ENCODE measurements at places on chromosomes 13 and 19.

DNA sequence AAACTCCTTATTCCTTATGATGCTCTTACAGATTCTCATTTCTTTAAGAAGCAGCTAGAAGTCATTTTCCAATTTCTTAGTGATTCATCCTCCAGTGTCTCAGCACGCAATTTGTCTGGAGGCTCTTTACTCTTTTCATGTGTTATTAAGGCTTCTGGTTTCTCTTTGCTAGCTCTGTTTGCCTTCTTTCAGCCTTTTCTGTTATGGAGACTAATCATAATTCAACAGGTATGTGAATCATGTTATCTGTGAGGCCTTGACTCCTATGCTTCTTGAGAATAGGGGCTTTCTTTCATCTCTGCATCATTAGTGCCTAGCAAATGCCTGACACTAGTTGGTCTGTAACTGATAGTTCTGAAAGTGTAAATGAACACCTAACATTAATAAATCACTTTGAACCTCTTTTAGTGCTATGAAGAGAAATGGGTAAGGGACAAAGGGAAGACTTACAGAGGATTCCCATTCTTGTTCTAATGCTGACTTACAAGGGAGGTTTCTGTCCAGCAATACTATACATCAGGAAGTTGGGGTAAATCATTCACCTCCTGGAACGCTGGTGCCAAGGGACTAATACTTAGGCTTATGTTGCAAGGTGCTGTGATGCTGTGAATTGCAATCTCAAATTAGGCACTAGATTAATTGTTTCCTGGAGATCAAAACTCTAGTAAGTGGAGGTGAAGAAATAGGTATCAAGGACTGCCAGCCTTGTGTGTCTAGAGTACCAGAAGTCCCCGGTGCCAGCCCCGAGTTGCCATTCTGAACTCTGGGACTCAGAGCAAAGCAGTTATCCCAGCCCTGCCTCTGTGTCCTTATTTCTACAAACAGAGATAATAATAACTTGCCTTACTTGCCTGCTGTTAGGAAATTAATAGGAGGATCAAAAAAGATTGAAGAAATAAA is 265.6 kb downstream of the DCLK1 start:
- no peak for DNase-seq

DNA sequence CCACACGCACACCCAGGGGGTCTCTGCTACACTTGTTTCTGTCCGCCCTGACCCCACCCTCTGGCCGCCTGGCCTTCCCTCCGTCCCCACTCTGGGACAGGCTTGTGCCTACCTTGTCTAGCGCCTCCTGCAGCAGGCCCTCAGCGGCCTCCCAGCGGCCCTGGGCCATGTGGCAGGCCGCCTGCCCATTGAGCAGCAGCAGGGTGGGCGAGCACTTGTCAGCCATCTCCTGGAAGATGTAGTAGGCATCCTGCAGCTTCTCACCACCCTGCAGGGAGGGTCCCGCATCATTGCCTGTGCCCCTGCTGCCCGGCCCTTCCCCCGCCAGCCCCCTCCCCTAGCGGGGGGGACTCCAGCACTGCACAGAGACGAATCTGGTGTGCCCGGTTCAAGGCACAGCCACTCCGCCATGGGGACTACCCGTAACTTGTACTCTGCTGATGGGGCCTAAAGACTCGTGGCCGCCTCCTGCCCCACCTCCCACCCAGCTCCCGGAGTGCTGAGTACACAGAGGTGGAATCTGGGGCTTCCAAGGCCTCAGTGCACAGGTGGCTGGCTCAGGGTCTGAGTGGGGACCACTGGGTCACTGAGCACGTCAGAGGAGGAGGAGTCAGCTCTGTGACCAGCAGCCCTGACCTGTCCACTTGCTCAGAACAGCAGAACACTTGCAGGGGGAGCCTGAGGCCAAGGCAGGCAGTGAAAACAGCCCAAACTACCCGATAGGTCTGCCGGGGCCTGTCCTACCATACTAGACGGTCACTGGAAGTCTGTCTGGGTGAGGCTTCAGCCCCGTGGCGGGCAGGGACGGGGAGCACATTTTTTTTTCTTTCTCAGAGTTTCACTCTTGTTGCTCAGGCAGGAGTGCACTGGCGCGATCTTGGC is 7.4 kb upstream of the CERS1 start:
- no peak for DNase-seq

GRCh38 chr13:27302643-27303262 is 32.1 kb downstream of the RASL11A start:
- no peak for DNase-seq

DNA sequence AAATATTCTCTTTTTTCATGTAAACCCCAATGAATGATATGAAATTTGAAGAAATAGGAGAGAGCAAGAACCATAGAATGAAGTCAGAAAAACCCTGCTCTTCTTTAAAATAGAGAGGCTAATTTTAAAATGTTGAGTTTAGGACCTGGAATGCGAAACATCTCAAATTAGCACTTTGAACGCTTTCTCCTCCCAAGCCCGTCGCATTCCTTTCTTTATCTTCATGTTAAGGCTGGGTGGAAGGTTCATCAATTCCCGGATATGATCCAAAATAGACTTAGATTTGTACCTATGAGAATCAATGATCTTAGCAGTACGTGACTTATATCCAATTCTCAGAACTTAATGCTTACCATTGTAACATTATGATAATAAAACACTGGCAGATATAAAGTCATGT is 24.1 kb upstream of the LGALS16 start:
- DNase-seq: no peak

GRCh38 chr13:92158346-92158745 is 759.9 kb downstream of the GPC5 start:
- no peak for DNase-seq

DNA sequence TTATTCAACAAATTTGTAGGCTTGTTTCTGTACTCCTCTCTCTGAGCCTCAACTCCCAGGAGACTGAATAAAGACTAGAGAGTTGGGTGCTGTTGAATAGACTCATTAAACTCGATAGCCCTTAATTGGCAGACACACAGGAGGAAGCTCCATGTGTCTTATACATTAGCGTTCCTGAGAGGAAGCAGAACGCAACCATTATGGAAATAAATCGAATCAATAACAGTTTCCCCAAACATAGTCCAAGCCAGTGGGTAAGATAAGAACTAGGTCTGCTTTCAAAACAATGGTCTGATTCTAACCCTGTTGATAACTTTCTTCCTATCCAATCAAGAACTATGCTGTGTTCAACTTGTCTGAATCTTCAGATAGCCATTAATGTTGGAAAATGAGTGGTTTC is 118.1 kb upstream of the FNDC3A start:
- DNase-seq: no peak

DNA sequence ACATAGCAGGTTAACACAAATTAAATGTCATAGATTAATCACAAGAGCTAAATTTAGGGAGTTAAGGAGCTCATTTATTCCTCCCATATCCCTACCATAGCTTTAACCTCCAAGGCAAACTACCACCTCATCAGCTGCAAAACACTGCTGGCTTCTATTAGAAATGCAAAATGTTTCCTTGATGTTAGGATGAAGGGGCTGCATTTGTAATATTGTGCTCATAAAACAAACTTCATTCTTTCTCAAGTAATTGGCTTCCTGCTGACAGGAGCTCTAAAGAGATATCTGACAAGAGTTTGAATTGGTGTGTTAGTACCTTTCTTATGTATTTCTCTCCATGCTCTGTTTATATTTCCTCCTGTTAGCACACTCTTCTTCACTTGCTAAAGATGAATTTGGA is 152.1 kb downstream of the OLFM4 start:
- no peak for DNase-seq

GRCh38 chr19:32453736-32454135 is 48.2 kb downstream of the DPY19L3 start:
- no peak for DNase-seq

DNA sequence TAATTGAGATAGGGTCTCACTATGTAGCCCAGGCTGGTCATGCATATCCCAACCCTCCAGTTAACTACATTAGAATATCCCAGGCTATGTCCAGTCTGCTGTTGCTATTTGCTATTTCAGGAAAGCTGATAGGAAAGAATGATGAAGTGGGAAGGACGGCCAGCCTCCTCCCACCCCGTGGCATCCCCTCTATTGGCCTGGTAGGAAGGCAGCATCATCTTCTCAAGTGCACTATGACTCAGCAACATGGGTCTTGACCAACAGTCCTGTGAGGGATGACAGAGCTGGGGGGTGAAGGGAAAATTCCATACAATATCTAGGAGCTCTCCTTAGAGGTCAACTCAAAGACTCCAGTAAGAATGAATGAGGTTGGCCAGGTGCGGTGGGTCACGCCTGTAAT is 48.0 kb upstream of the ABCC4 start:
- no peak for DNase-seq

- DNase-seq: no peak
Measured at GRCh38 chr19:50387176-50387867, 3.2 kb downstream of the POLD1 start.

DNA sequence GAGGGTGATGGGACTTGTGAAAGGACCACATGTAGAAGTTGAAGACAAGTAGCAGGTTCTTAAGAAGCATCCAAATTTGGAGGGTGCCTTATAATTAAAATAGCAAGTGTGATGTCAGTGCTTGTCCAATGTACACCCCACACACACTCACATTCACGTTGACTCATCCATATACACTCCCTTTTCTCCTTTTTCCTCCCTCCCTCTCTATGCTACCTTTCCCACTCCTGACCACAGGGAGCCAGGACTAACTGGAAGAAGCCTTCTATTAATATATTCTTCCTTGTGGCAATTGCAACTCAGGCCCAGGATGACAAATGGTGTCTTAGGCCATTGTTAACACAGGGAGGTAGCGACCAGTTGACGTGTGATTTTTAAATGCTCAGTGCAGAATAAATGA is 16.3 kb upstream of the GPR183 start:
- DNase-seq: no peak

DNA sequence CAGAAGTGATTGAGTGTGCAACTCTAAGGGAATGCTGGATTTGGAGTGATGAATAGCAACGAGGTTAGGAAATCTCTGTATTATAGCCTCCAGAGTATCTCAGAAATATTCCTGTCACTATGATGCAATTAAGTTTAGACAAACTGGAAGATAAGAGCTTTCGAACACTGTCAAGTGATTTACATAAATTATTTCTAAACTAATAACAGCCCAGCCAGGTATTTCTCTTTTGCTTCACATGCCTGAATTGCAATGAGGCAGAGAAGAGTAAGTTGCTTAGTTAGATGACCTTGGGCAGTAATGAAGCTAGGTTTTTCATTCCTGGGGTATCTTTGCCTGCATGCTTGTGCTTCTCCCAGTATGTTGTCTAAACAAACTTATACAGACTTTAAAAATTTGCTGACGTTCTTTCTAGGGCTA is 134.5 kb downstream of the LMO7 start:
- DNase-seq: no peak

DNA sequence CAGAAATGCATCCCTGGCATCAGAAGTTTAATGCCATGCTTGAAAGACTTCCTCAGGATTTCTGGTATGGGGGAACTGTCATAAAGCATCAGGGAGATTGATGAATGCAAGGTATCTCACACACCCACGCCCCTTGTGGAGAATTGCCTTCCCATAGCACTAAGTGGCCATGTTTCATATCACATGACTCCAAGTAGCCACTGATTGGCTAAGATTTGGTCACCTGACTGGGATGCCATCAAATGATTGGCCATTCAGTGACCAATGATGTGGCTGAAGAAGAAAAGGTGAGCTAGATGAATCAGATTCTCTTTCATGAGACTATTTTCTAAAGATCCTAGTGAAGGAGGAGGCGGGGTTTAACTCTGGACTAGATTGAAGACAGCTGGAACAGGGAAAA is 7.3 kb downstream of the KLK8 start:
- DNase-seq: no peak

- DNase-seq: no peak
Measured at GRCh38 chr13:19590423-19590822, 29.1 kb upstream of the TPTE2 start.

DNA sequence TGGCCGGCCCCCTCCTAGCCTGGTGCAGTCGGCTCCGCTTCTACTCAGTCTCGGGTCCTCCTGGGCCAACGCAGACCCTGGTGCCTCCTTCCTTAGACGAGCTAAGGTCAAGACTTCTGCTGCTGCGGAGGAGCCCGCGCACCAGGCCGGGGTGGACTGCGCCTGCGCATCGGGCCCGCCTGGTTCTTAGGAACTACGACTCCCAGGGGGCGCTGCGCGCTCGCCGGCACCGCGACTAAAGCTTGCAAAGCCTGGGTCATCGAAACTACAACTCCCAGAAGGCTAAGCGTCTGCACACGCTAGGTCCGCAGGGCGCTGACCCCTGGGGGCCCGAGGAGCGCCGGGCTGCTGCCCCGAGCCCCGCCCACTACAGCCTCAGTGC is at the start of gene ZNF835:
ZNF835 (minus strand) TSS at position 145 of the 382 bp plus-strand sequence. CDS start 6,559 bp downstream, outside the sequence.
- peak; percentile 93 for DNase-seq

GRCh38 chr13:59319276-59319675 is 844.5 kb downstream of the DIAPH3 start:
- no peak for DNase-seq

DNA sequence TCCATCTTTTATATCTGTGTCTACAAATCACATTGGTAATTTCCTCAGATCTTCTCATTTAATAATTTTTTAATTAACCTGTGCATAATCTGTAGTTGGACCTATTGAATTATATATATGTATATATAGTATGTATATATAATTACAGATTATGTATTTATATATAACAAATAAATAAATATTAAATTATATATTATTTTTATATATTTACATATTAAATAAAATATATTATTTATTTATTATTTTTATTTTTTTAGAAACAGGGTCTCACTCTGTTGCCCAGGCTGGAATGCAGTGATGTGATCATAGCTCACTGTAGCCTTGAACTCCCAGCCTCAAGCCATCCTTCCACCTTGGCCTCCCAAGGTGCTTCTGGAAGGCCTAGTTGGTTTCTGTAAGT is 197.9 kb downstream of the FGF9 start:
- DNase-seq: no peak

- no peak for DNase-seq
Measured at GRCh38 chr19:35498984-35499527, 8.8 kb upstream of the KRTDAP start.

GRCh38 chr19:23788411-23788810 is 29.7 kb upstream of the ZNF681 start:
- DNase-seq: no peak

All from liver (tissue), 10 donors.